ENCODE measurements at places on chromosomes 13 and 19.

GRCh38 chr13:63026285-63026797 is 1610.7 kb upstream of the PCDH20 start:
- no peak for DNase-seq

DNA sequence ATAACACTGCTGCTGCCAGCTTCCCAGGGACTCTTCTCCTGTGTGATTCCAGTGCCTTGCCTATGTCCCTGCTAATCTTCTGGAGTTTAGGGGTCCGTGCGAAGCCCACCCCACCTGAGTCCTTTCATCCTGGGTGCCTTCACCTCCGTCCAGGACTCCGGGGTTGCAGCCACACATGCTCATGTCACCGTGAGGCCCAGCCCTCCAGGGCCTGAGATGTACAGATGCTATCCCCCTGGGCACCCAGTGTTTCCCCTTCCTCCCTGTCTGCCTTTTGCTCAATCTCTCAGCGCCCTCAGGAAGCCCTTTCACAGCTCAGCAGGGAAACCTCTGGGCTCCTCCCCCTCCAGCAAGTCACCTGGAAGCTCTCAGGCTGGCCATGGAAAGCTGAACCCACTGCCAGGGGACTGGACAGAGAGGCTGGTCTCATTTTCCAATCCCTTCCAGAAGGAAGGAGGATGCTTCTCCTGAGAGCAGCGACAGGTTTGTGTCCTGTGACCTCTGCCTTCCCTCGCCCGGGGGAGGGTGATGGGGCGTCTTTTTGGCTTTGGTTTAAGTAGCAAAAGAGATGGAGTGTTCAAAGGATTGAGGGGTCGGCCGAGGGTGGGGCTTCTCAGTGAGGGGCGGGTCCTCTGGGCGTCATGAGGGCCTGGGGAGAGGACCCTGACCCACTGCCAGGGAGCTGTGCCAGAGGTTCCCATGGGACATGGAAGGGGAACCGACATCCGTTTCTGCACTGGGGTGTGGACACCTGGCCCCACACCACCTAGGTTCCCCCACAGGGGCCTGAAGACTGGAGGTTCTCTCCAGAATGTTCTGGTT is 30.8 kb upstream of the TFDP1 start:
- no peak for DNase-seq

DNA sequence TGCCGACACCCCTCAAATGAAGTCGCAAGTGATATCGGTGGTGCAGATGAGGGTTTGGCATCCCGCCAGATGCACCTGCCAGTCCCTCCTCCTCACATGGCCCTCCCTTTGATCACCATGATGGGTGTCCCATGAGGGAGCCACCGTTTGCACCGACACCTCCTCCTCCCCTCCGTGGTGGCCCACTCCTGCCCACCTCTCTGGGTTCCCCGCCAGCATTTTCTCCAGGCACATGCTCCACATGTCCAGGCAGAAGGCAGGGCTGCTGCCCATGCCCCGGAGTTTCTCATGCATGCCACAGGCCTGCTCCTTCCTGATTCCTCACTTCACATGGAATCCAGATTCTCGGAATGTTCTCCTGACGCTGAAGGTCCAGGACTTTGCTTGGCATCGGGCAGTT is 49.3 kb downstream of the COL4A2 start:
- DNase-seq = no peak

DNA sequence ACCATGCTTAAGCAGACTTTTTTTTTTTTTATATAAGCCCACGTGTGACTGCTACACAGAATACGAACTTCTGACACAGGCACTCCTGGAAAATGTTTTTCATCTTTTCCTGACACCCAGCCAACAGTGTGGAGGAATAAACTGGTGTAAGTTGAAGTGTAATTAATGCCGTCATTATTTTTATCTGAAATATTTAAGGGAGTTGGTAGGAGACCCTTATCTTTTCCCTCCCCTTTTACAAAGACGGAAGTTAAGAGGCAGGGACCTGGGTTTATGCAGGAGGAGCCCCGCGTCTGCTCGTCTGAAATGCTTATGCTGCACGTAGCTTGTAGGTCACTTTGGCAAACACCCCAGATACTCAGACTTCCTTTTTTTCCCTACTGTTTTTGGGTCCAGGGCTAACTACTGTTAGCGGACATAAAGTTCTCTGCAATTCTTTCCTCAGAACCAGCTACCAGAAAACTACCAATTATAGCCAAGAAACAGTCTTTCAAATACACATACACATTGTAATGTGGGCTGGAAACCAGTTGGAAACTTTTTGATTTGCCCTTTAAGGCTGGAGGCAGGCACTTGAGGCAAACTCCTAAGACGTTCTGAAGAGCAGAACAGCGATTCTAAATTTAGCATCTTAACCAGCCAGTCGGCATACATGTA is 50.8 kb downstream of the EFNB2 start:
- DNase-seq = no peak

DNA sequence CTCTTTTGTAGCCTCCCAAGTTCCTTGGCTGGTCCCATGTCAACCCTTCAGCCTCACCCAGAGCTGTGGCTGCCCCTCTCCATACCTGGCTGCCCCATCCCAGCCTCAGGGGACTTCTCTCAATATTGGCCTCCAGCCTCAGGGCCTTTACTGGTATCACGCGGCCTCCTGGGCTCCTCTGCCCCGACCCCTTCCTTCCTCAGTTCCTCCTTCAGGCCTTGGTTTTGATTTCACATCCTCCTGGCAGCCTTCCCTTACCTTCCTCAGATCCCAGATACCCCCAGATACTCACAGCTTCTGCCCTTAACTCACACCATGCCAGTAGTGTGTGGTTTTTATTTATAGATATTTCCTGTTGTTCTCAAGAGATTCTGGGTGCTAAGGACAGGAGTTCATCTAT is 12.8 kb upstream of the SCN1B start:
- no peak for DNase-seq

DNA sequence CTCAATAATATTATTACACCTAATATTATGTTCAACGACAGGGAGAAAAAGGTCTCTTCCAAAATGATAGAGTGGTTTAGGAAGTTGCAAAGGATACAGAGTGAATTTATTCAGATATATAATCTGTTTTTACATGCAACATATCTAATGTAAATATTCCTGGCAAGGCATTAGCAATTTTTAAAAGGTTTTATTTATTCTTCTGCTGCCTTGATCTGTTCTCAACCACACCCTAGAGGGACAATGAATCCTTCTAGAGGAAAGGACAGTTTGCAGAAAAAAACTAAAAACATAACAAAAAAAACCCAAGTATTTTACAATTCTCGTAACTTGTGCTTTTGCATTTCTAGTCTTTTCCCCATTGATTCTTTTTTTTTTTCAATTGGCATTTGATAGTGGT is 459.6 kb downstream of the KLF12 start:
- no peak for DNase-seq

- no peak for DNase-seq
These were observed 137.4 kb downstream of the VWA8 start for GRCh38 chr13:41823476-41823875.

DNA sequence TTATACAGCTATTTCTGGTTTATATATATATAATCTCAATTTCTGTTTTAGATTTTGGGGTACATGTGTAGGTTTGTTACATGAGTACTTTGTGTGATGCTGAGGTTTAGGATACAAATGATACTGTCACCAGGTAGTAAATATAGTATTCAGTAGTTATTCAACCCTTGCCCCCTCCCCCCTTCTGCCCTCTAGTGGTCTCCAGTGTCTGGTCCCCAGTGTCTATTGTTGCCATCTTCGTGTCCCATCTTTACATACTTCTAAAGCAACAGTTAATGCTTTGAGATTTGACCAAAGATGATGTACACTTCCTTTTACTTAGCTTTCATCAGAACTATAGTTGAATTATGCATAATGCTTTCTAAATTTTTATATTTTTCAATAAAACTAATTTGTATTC is 1623.4 kb upstream of the PRR20A start:
- no peak for DNase-seq

DNA sequence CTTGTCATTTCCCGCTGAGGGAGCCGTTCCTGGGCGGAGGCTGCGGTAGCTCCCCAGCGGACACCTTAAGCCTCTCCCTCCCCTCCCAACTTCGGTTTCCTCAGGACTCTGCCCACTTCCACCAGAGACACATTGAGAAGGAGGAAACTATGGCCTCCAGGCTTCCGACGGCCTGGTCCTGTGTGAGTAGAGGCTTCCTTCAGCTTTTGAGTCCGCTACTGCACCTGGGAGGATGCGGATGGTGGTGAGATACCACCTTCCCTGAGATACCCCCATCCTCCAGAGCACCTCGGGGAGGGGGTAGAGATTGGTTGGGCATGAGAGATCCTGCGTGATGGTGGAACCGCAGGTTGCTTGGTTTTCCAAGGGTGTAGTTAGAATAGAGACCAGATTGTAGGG is 955 bp downstream of the ZNF274 start:
- no peak for DNase-seq

GRCh38 chr19:19468424-19469050 is 46.8 kb downstream of the TSSK6 start:
- no peak for DNase-seq

- no peak for DNase-seq
These were observed 8.6 kb upstream of the HIPK4 start for GRCh38 chr19:40398417-40399131.

- no peak for DNase-seq
These were observed 391.6 kb downstream of the PCDH20 start for GRCh38 chr13:61024046-61024445.

- DNase-seq = no peak
These were observed 179.8 kb downstream of the TBC1D4 start for GRCh38 chr13:75302071-75302698.

GRCh38 chr19:38989066-38989605 is 13.6 kb upstream of the FBXO17 start:
- no peak for DNase-seq

- no peak for DNase-seq
These were observed 63.7 kb downstream of the SPATA13 start for GRCh38 chr13:24224232-24224680.

GRCh38 chr19:10749435-10750384 is 31.8 kb downstream of the DNM2 start:
- DNase-seq = no peak

GRCh38 chr19:18310118-18310909 is 12.6 kb downstream of the LSM4 start:
- no peak for DNase-seq

GRCh38 chr19:54573330-54573872 is at the start of gene LILRA2:
Gene LILRA2 (plus strand): TSS chr19:54573790. CDS start chr19:54573879, 89 bp downstream.
- no peak for DNase-seq

DNA sequence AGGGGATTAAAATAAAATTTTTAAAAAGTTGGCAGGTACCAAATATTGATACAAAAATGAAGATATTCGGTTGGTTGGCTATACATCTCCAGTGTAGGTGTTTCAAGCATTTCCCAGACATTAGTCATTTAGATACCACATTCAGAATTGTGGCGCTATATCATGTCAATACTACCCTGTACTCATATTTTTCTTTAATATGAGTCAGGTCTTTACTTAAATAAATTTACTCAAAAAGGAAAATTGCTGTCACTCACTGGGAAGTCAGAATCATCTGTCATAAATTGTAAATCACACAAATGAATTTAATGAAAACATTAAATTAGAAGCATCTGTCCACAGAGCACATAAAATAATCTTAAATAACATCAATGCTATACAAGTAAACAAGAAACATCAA is 134.2 kb downstream of the TSHZ3 start:
- no peak for DNase-seq

- DNase-seq = no peak
These were observed 25.2 kb downstream of the TEX29 start for GRCh38 chr13:111345682-111346081.

DNA sequence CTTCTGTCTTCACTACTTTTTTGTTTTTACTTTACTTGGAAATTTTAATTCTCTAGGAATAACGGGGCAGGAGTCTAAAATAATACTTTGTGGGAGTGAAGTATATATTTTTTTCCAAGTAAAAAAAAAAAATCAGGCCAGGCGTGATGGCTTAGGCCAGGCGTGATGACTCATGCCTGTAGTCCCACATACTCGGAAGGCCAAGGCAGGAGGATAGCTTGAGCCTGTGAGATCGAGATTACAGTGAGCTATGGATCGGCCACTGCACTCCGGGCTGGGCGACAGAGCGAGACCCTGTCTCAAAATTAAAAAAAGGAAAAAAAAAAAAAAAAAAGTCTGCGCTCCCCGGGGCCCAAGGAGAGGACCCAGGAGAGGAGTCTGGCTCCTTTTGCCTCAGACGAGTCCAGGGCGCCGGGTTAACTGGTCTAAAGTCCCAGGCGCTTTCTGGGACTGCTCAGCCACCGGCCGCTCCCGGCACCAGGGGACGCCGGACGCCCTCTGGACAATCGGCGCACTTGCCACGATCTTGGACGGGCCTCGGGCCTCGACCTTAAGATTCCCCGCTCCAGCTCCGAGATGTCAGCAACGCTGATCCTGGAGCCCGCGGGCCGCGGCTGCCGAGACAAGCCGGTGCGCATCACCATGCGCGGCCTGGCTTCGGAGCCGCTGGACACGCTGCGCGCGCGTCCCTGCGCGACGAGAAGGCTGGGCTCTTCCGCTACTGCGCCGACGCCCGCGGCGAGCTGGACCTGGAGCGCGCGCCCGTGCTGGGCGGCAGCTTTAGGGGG is 2.7 kb upstream of the ZFP82 start:
- no peak for DNase-seq

- DNase-seq = peak; percentile 38
These were observed 590 bp upstream of the LGI4 start for GRCh38 chr19:35135389-35135909.

GRCh38 chr19:18765224-18765623 is 25.9 kb downstream of the COMP start:
- no peak for DNase-seq

- DNase-seq = no peak
These were observed 793.7 kb downstream of the SLITRK5 start for GRCh38 chr13:88464851-88465250.

DNA sequence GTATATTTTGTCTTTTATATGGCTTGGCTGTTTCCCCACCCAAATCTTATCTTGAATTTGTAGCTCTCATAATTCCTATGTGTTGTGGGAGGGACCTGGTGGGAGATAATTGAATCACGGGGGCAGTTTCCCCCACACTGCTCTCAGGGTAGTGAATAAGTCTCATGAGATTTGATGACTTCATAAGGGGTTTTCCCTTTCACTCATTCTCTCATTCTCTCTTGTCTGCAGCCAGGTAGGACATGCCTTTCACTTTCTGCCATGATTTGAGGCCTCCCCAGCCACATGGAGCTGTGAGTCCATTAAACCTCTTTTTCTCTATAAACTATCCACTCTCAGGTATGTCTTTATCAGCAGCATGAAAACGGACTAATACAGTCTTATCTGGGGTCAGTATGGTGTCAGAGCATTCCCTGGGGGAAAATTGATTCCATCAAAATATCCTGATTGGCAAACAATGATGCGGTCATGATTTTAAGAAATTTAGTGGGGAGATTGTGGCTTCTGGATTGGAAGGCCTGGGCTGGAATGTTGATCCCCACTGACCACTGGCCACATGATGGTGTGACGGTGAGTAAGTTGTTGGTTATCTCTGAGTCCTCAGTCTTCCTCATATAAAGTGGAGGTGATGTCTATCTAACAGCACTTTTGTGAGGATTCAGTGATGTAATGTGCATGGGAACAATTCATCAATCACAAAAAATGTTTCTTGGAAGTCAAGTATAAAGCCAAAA is 27.5 kb upstream of the ANKRD10 start:
- DNase-seq = no peak

Data from SW 1271 (cell line).